ENCODE measurements at places on chromosomes 16 and 17. TPM values are rescaled to one million over a fixed set of nuclear protein-coding genes. Genes with fewer than 3 reads are reported as not detected.

DNA sequence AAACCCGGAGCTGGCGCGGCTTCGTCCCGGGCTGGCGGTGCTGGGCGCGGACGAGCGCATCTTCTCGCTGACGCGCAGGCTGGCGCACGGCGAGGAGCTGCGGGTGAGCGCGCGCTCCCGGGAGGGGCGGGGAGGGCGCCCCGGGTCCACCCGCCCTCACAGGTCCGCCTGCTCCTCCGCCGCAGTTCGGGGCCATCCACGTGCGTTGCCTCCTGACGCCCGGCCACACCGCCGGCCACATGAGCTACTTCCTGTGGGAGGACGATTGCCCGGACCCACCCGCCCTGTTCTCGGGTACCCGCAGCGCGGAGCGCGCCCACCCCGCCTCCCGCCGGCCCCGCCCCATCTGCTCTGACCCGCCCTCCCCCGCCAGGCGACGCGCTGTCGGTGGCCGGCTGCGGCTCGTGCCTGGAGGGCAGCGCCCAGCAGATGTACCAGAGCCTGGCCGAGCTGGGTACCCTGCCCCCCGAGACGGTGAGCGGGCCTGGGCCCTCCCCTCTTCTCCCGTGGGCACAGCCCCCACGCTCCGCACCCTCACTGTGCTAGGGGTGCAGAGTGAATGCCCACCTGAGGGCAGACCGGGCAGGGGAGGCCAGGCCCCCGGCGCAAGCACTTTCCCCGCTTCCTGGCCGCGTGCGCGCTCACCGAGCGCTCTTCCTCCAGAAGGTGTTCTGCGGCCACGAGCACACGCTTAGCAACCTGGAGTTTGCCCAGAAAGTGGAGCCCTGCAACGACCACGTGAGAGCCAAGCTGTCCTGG lies 1.4 kb downstream of the HAGHL start:
- no peak for DNase-seq

DNA sequence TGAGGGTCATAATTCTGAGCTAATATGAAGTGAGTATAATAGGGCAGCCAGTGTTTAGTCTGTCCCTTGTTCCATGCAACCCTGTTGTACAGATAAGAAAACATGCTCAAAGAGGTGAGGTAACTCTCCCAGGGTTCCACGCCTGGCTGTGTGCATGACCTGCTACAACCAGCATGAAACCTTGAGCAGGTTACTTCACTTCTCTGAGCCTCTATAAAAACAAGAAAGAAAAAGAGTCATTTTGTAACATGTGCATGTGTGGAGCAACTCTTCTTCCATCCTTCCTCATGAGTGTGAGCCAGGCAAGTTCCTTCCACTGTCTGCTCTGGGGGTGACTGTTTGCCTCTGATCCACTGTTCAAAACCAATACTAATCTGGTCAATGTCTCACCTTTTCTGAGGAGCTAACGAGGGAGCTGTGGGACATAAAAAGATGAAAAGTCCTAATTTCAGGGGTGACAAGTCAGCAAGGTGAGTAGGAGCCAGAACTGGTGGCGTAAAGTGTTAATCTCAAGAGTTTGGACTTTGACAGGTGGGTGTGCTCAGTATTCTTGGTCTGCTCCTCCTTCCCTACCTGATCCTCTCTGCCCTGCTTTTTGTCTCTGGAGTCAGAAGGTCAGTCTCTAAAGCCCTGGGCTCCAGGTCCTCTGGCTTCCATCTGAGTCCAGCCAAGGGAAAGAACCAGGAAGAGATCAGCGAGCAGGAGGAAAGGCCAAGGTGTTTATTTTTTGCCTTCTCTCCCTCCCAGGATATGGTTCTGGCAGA lies 21.5 kb downstream of the GFOD2 start:
- no peak for DNase-seq

GRCh38 chr17:44786551-44787081 lies 27.8 kb downstream of the ADAM11 start:
- DNase-seq = no peak

DNA sequence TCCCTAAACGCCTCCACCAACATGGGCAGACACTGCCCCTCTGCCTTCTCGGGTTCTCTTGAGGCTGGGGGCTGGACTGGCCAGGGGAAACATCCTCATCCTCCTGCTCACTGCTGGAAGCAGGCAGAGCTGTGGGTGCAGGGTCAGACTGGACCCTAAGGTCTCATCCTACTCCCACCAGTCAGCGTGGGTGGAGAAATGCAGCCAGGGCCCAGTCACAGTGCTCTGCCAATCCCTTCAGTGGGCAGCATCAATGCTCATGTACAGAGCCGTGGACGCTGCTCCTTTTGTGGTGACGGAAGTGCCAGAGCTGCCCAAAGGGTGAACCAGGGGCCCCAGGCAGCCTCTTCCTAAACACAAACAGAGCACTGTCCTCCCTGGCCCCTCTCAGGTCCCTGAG lies 13.4 kb upstream of the TBX2 start:
- no peak for DNase-seq

GRCh38 chr16:61595605-61596004 lies 440.6 kb downstream of the CDH8 start:
- no peak for DNase-seq

GRCh38 chr16:85398688-85399582 lies 214.2 kb upstream of the GSE1 start:
- DNase-seq = no peak

DNA sequence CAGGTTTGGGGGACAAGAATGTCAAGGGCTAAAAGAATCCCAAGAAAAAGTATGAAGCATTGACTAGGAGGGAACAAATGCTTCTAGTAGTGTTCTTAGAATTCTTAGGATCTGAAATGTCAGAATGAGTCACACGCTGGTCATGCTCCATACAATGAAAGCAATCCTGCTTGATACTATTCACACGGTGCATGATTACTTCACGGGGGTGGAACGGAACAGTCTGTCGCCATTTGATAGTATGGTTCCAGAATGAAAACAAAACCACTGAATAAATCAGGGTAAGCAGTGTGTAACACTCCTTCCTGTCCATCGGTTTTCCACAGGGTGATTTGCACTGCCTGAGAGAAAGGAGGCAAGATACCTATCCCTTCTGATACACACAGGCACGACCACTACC lies 22.9 kb upstream of the YWHAE start:
- no peak for DNase-seq

GRCh38 chr17:55852734-55853133 lies 101.9 kb downstream of the PCTP start:
- no peak for DNase-seq

GRCh38 chr17:61451538-61452300 lies 503 bp upstream of the TBX4 start:
- no peak for DNase-seq

DNA sequence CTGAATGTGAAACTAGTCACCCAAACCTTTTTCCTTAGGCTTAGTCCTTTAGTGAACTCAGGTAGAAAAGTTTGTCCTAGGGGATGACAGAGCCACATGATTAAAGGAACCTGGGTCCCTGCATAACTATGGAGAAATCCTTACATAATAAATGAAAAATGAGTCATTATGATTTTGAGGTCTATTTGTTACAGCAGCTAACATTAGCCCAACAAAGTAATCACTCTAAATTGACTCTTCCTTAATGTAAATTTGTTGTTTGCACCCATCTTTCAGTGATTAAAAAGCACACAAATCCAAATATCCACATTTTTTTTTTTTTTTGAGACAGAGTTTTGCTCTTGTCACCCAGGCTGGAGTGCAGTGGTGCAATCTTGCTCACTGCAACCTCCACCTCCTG lies 32.0 kb downstream of the OGFOD1 start:
- no peak for DNase-seq

DNA sequence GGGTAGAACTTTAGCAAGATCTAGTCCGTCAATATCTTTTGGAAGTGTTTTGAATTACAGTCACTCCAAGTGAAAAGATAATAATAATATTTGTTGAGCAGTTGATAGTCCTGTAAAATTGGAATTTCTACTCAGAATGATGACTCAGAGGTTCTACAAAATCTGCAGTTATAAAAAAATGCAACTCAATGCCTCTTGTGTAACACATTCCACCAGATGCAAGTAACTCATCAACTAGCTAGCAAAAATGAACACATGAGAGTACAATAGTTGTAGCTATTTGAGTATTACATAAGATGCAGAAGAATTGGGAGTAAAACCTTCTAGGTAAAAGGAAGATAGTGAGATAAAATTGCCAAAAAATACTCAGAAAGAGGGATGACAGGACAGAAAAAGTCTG lies 177.2 kb downstream of the CDH8 start:
- DNase-seq = no peak

DNA sequence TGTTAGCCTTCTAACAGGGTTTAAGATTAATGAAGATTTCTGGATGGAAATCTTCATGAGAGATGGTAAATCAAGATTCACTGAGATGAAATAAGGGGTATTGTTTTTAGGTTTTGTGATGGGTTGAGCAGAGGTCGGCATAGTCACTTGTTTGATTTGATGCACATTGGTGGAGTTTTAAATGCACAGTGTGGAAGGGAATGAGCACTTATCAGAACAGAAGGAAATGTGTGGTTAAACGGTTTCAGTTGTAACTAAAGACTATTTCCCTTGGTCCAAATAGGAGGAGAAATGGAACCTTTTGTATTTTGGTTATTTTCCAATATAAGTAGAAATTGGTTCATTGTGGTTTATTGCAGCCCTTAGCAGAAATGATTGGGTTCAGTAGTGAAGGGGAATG lies 34.1 kb downstream of the CBFB start:
- no peak for DNase-seq

GRCh38 chr17:51636291-51636690 lies 375.9 kb downstream of the UTP18 start:
- DNase-seq = no peak

- no peak for DNase-seq
These were observed 47.8 kb upstream of the TBX2 start for GRCh38 chr17:61351745-61352407.

DNA sequence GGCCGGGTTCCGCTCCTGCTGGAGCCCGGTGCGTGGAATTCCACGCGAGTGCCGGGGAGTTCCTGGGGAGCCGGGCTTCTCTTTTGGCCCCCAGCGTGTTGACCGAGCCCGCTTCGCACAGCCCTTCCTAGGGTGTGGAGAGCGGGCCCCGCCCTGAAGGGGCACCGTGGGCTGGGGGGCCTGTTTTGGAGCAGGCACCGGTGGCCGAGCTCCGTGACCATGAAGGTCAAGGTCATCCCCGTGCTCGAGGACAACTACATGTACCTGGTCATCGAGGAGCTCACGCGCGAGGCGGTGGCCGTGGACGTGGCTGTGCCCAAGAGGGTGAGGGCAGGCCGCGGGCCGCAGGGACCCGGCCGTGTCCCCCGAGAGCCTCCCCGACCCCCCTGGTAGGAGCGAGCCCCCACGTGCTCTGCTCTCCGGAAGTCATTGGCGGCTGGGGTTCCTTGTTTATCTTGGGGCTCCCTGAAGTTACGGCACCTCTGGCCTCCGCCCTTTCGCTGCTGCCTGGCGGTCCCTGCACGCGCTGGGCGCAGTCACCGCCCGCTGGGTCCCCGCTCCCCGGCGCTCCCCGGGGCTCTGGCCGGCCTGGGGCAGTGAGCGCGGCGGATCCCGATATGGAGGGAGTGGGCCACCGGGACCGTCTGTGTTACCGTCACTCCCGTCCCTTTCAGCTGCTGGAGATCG lies 528 bp downstream of the HAGHL start:
- DNase-seq = no peak

- DNase-seq = no peak
These were observed 160.1 kb upstream of the CDH5 start for GRCh38 chr16:66206363-66206762.

- no peak for DNase-seq
These were observed 10.3 kb downstream of the MYH11 start for GRCh38 chr16:15846510-15846909.

GRCh38 chr16:16143931-16144330 lies 79.4 kb downstream of the ABCC6 start:
- DNase-seq = no peak

GRCh38 chr17:48882272-48882671 lies 10.3 kb upstream of the ATP5MC1 start:
- DNase-seq = no peak

DNA sequence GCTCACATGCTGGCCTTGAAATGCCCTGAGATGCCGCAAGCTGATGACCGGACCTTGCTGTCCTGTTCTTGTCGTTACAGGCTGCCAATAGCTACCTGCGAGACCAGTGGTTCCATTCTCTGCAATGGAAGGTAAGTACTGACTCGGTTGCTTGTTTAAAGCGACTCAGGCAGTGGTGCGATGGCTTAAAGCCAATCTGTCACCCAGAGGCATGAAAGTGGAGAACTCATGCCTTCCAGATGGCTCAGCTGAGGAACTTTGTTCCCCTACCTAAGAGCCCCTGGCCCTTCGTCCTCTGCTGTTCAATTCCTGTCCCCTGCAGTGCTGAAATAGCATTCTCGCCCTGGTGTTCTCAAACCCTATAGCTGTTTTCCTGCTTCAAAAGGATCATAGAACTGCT lies 158.3 kb upstream of the PLCG2 start:
- DNase-seq = no peak

GRCh38 chr17:4605826-4606225 lies 21.5 kb downstream of the SMTNL2 start:
- DNase-seq = no peak

DNA sequence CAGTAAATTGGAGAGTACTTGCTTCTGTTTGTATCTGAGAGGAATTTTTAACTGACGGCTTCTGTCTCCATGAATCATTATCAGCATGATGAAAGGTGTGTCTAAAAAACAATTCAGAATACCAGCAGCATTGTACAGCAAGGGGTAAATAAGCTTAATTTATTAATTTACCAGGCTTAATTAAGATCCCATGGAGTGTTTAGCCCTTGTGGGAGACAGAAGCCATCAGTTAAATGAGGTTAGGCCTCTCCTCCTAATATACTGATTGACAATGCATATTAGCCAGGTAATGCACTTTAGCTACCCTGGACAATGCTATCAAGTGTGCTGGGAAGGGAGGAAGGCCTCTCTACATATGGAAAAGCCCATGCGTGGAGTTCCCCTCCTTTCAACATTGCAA lies 53.4 kb downstream of the IGF2BP1 start:
- no peak for DNase-seq

DNA sequence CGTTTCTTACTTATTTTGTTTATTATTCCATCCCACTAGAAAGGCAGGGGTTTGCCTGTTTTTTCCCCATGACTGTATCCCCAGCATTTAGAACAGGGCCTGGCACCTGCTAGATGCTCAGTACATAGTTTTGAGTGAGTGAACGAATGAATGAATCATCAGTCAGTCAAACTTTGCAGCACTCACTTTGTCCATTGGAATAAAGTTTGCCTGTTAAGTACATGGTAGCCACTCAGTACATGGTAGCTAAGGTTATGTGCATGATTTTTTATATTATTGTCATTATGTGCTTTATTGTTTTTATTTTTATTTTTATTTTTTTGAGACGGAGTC lies 88.5 kb downstream of the CMIP start:
- no peak for DNase-seq

The CPD gene
- polyA plus RNA-seq = 84.3 TPM

The CCNF gene
- 10.3 TPM for polyA plus RNA-seq

The RBFOX1 gene
- polyA plus RNA-seq = 3.9 TPM

The KRT34 gene
- polyA plus RNA-seq = not detected

The FNDC8 gene
- 0.17 TPM for polyA plus RNA-seq

The SPATA32 gene
- 0.13 TPM for polyA plus RNA-seq

The NPIPB2 gene
- 0.65 TPM for polyA plus RNA-seq

The CYGB gene
- polyA plus RNA-seq = 15.7 TPM

The C16orf46 gene
- polyA plus RNA-seq = 1.1 TPM

The PERCC1 gene
- polyA plus RNA-seq = not detected

The E2F4 gene
- 64.1 TPM for polyA plus RNA-seq

The TEKT5 gene
- polyA plus RNA-seq = not detected

The CYB561 gene
- polyA plus RNA-seq = 25.7 TPM

The FOXC2 gene
- 50.1 TPM for polyA plus RNA-seq

The CA5A gene
- 0.10 TPM for polyA plus RNA-seq

The ABCA6 gene
- polyA plus RNA-seq = 4.8 TPM

The DHRS7C gene
- not detected for polyA plus RNA-seq

The SETD1A gene
- polyA plus RNA-seq = 19.2 TPM

The PYDC1 gene
- polyA plus RNA-seq = not detected

The SNAI3 gene
- polyA plus RNA-seq = 0.39 TPM

The LIG3 gene
- polyA plus RNA-seq = 32.9 TPM

The PRDM7 gene
- polyA plus RNA-seq = not detected
